Stimulated activated CD8-positive, alpha-beta memory T cell treated with anti-CD3 and anti-CD28 coated beads, Interleukin-2, amount 100 ng/mL, for 1 hour (primary cell): ENCODE measurements at places on chromosomes 1 and 21.

DNA sequence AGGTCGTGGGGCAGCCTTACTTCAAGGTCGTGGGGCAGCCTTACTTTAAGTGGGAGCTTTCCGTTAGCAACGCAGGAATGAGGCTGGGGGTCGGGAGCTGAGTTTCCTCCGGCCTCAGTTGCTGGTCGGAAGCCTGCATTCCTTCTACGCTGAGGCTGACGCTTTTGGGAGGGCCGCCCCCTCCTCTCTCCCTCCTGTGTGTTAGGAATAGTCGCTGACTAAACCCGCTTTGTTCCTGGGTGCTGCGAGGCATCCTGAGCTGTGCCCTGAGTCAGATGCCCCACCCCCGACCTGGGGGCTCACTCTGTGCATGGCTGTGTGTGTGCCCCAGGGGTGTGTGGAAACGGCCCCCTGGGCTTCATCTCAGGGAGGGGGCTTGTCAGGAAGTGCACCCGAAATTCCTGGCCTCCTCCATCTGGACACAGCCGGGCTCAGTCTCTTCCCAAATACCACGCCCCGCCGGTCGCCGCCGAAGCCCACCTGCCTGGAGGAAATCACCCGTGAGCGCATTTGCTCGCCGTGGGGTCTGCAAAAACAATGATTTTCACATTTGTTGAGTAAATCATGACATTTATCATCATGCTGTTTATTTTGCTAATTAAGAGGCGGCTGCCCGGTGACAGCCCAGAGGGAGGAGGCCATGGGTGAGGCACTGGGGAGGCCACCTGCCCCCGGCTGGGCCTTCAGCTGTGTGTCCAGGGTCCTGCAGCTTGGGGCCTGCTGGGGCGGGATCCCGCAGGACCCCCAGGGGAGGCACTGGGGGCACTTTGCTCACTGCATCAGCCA is 121.4 kb downstream of the PRDM16 start:
- no peak for DNase-seq

DNA sequence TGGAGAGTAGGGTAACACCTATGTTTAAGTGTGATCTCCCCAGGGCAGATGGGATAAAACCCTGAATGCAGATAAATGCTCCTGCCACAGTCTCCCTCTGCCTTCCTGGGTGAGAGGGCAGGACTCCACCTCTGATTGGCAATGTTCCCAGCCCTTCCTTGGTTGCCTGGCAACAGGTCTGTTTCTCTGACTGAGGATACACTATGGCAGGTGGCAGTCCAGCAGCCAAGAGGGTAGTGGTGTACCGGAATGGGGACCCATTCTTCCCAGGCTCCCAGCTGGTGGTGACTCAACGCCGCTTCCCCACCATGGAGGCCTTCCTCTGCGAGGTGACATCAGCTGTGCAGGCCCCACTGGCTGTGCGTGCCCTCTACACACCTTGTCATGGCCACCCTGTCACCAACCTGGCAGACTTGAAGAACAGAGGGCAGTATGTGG is at the start of gene DCDC2B:
Gene DCDC2B (plus strand): TSS at position 199 of the 438 bp plus-strand sequence. CDS start 5 bp downstream, at position 204.
- no peak for DNase-seq

GRCh38 chr1:84089867-84090266 is 54.2 kb upstream of the PRKACB start:
- DNase-seq: no peak

GRCh38 chr1:14341147-14341546 is 257.3 kb upstream of the KAZN start:
- DNase-seq: no peak

DNA sequence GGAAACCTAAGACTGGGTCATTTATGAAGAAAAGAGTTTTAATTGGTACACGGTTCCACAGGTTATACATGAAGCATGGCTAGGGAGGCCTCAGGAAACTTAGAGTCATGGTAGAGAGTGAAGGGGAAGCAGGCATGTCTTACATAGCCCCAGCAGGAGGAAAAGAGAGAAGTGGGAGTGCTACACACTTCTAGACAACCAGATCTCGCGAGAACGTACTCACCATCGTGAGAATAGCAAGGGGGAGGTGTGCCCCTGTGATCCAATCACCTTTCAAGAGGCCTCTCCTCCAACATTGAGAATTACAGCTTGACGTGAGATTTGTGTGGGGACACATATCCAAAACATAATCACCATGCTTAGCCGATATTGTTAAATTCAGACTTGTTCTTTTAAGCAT is 62.8 kb downstream of the DYRK1A start:
- DNase-seq: no peak

DNA sequence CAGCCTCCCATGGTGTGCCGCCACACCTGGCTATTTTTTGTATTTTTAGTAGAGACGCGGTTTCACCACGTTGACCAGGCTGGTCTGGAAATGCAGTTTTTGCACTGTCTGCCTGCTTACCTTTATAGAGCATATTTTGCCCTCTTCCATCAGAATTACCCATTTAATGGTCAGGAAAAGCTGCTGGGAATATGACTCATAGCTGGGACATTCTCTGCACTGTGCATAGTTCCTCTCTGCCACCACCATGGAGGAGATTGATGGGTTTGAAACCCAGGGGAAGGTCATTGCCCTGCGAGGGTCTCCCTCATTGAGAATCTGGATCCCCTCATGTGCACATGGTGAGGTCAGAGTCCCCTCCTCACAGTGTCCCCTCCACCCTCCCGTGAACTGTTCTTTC is 32.1 kb downstream of the MX1 start:
- DNase-seq: no peak

GRCh38 chr1:206447422-206447765 is 22.9 kb upstream of the IKBKE start:
- no peak for DNase-seq

DNA sequence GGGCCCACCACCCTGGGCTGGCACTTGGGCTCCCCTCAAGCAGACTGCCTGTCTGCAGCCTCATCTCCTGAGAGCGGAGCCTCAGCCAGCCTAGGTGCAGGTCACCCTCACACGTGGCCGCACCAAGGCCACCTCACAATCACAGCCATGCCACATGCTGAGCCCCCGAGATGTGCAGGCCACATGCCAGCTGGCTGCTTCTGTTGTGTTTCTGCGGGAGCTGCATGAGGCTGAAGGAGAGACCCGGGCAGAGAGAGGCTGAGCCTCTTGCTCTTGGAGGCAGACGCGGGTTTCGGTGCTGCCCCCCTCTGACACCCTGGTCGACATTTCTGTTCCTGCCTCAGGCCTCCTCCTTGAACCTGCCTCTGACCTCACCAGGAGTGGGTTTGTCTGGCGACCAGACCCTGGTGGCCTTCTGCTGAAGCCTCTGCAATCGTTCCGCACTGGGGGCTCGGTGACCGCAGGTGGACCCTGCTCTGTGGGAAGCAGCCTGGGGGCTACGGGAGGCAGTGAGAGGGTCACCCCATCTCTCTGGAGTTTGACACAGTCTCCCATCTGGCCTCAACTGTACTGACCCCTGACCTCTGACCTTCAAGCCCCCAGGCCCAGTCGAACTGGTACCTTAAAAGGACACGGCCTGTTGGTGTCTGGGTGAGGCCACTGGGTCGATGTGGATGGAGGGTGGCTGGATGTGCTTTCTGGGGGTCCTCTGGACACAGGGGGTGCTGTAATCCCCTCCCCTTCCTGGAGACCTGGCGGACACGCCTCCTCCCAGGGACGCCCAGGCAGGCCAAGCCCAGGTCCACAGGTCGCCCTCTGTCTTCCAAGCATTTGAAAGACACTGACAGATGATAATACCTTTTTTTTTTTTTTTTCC is 13.0 kb upstream of the C1orf174 start:
- DNase-seq: no peak

DNA sequence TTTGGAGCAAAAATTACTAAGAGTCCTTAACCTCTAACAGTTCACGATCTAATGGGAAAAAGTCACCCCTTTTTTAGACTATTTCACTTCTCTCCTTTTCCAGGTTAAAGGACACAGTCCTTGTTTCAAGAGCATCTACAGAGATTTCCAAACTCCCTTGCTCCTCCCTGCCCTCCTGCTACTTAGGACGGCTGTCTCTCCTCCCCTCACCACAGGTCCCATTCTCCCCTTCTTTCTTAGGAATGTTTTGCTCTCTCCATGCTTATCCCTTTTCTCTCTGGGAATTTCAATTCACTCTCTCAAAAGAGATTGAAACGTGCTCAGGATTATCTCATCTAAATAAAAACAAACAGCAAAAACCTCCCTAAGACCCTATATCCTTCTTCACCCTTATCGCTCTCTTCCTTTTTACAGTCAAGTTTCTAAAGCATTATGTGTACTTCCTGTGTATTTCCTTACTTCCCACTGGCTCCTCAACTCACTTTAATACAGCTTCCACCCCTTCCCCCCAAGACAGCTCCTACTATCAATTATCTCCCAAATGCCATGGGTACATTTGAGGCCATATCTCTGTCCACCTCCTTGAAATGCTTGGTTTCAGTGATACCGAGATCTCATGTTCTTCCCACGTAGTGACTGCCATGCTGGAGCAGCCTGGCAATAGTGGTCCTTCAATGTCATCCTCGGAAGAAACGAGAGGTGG is 43.2 kb upstream of the ZNF281 start:
- no peak for DNase-seq

- DNase-seq: no peak
These were observed 62.4 kb downstream of the SASS6 start for GRCh38 chr1:100070201-100070939.

DNA sequence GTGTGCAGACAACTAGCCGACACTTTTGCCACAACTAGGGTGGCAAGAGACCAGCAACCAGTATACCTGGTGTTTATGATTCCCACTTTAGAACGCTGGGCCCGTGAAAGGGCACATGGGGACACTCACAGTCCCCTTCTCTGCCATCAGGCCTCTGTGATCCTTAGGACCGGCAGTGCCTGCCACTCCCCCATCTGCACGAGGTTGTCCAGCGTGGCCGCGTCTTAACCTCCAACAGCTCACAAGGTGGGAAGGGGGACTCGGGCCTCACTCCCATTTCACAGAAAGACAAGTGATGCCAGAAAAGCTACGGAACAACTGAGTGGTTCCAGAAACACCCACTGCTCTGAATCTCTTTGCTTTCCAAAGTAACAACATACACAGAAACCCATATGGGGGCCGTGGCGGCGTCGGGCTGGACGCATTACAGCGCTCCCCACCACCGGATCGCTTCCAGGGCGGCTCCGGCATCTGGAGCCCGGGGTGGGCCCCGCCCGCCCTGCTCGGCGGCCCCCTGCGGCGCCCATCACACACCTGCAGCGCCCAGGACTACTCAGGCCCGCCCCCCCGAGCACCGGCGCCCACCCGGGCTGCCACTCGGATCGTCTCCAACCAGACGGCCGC is 1.0 kb downstream of the ZNF496 start:
- DNase-seq: no peak

GRCh38 chr21:15496911-15497310 is 232.9 kb upstream of the USP25 start:
- no peak for DNase-seq

DNA sequence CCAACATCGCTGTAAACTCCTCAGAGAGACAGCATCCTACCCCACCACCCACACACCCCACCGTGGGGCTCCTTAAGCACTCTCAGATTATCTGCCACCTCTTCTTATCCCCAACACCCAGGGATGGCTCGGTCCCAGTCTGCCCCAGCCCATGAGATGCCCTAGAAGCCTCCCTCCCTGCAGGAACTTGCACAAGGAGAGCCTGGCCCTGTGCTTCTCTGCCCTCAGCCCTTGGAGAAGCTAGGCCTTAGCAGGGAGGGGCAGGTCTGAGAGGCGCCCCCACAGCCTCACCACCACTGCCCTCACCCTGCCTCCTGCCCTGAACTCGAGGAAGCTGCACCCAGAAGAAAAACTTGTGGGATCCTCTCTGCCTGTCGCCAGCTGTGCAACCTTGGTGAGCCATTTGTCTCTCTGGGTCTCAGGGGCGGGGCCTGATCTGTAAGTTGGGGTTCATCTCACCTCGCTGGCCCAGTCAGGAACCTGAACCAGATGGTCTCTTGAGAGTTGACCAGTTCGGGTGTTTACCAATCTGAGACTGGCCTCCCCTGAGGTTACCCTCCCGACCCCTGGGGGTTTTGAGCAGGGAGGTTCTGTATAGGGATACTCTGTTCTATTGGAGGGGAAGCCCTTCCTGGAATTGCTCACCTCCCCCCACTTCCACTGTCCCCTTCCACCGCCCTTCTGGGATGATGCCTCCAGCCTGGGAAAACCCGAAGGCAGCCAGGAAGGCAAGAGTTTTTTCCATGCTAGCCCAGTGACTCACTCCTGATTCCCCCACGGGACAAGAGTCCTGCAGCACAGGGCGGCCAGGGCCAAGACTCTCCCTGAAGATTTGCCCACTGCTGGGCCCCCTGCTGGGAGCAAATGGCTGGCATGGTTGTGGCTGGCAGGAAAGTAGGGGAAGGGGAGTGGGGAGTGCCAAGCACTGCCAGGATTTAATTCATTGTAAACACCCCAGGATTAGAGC is at the start of gene S100A3:
Gene S100A3 (minus strand): TSS at position 537 of the 967 bp plus-strand sequence. CDS start 773 bp downstream, outside the sequence.
- DNase-seq: no peak

GRCh38 chr21:36203603-36203889 is 46.9 kb downstream of the DOP1B start:
- no peak for DNase-seq

- no peak for DNase-seq
These were observed 18.9 kb downstream of the EPHX1 start for GRCh38 chr1:225828706-225829345.

DNA sequence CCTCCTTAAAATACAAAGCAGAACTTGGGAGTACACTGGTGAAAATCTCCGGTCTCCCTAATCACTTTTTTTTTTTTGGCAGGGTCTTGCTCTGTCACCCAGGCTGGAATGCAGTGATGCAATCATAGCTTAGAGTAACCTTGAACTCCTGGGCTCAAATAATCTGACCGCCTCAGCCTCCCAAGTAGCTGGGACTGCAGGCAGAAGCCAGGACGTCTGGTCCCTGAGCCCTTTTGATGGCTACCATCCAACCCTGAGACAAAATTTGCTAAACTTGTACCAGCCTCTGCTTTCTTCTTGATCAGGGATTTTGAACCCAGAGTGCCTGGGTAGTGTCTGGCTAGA is 4.1 kb downstream of the L1TD1 start:
- DNase-seq: no peak

GRCh38 chr1:247224822-247225221 is 31.1 kb upstream of the VN1R5 start:
- no peak for DNase-seq

DNA sequence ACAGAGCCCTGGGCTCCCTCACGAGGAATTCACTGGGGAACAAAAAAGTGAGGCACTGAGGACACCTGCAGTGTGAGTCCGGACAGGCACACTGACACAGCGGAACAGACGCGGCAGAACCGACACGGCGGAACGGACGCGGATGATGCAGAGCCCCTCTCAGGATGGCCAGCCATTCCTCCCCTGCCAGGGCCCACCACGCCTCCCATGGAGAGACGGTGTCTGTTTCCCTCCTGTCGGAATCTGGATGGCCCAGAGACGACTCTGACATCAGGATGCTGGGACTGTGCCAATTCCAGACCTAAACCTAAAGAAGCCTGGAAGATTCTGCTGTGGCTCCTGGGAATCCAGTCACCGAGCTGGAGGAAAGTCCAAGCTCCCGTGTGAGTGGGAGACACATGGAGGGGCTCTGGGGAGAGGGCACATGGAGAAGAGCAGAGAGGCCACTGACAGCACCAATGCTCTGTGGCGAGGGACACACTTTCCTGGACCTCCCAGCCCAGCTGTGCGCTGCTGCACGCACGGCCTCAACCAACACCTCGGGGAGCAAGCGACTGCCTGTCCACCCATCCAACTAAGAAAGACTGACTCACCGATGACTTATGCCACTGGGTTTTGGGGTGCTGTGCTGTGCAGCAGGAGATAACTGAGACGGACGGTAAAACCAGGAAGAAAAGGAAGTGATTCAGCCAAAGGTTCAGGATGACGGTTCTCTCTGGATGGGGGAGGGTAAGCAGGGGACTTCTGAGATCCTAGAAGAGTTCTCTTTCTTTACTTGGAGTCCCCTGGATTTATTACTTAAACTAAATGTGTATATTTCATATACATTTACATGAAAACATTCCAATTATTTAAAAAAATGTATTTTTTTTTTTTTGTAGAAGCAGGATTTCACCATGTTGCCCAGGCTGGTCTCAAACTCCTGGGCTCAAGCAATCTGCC is 23.3 kb downstream of the ZBTB17 start:
- DNase-seq: no peak
